ENCODE measurements at places on chromosomes 6 and 20.

GRCh38 chr20:602111-602970 is 7.8 kb downstream of the TCF15 start:
- DNase-seq, result no peak

DNA sequence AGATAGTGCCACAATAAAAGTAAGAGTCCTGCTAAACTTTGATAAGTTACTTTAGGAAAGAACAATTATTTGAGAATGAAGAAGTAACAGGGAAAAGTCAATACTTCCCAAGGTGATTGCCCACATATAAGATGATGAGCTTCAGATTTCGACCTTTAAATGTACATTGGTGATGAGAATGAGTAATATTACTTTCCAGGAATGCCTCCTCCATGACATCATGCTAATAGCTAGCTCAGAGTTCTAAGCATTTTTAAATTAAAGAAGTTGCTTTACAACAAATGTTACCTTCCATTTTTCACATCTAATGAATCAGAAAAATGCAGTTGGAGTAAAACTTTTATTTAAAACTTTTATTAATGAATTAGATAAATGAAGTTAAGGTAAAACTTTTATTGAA is 22.5 kb upstream of the OPN5 start:
- no peak for DNase-seq

- DNase-seq, result no peak
Measured at GRCh38 chr6:142478117-142478516, 176.3 kb downstream of the ADGRG6 start.

- DNase-seq, result no peak
Measured at GRCh38 chr20:57048027-57048869, 218.2 kb downstream of the BMP7 start.
